EH (cell line): ENCODE measurements at places on chromosomes 1 and 21.

- no peak for DNase-seq
Observed at GRCh38 chr1:168335500-168335899, 54.8 kb downstream of the TBX19 start.

- no peak for DNase-seq
Observed at GRCh38 chr1:58123051-58123450, 423.5 kb downstream of the OMA1 start.

GRCh38 chr1:54325284-54325683 is 80.9 kb downstream of the SSBP3 start:
- no peak for DNase-seq

DNA sequence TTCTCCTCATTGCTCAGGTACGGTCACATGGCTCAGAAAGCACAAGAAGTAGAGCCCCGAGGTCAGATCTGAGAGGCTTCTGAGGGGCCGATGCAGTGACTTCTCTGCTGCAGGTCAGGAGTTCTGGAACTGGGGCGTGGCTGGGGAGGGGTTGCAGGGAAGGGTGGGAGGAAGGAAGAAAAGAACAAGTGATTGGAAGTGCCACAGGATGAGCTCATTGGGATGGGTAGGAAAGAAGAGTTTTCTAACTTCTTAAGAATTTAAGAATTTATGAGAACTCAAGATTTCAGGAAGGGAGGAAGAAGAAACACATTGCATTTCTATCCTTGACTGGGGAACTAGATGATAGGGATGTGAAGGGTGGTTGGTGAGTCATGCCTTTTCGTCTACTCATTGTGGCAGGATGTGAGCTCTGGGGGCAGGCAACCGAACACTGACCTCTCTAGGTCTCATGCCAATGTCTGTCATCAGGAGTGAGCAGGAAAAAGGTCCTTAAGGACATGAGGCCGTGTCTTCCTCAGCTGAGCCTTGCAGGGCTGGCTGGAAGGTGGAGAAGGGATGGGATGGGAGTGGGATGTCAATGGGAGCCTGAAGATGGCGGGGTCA is 497 bp downstream of the FCRLB start:
- peak; percentile 99 for DNase-seq

GRCh38 chr1:19639999-19640362 is 4.1 kb upstream of the NBL1 start:
- no peak for DNase-seq

GRCh38 chr1:110058591-110058990 is 11.9 kb downstream of the ALX3 start:
- no peak for DNase-seq

DNA sequence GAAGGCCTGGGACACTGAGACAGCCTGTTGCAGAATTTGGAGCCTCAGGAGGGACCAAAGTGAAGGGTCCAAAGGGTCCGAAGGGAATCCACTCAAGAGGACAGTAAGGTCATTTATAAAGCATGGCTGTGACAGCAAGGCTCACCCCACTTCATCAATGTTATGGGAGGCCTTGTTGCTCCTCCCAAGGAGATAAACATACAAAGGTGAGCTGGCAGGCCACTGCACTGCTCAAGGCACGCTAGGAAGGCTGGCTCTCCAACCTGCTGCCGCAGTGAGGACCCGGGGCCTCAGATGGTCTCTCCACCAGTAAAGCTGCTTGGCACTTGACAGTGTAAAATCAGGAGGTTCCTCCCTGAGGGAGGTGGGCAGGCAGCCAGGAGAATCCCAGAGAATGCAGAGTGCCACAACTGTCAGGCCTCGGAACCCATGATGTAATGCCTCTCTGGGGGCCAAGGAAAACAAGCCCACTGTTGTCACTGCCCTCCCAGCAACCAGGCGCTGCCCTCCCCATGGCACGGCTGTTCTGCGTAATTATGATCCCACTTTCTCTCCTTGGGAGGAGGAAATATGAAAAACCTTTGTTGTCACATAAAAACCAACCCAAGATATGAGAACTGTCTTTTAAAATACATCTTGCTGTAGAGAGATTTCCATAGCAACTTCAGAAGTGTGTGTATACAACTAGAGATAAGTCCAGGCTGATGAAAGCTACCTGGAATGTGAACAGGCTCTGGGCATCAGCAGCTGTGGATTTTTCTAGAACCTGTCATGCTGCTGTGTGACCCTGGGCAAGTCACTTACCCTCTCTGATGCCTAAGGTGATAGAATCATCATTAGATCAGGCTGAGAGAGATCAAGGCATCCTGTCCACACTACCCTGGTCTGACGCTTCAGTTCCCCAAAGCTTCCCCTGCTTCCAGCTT is 102.5 kb downstream of the KCNN3 start:
- DNase-seq: peak; percentile 13

DNA sequence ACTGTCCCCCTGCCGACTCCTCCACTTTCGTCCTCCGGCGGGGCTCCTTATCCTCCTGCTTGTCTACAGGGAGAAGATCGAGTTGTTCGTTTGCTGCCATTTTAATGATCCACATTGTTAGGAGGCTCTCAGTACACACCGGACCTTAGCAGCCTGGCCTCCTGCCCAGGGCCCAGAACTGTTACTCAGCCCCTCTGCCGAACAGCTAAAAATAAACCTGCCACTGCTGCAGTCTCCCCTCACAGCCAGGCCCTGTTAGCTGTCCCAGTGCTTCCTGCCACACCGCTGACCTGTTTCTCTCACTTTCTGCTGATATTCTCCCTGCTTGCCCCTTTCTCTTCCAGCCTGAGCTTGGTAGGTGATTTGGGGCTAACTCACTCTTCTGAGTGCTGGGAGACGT is 8.3 kb downstream of the MAPKAPK2 start:
- DNase-seq: peak; percentile 94

DNA sequence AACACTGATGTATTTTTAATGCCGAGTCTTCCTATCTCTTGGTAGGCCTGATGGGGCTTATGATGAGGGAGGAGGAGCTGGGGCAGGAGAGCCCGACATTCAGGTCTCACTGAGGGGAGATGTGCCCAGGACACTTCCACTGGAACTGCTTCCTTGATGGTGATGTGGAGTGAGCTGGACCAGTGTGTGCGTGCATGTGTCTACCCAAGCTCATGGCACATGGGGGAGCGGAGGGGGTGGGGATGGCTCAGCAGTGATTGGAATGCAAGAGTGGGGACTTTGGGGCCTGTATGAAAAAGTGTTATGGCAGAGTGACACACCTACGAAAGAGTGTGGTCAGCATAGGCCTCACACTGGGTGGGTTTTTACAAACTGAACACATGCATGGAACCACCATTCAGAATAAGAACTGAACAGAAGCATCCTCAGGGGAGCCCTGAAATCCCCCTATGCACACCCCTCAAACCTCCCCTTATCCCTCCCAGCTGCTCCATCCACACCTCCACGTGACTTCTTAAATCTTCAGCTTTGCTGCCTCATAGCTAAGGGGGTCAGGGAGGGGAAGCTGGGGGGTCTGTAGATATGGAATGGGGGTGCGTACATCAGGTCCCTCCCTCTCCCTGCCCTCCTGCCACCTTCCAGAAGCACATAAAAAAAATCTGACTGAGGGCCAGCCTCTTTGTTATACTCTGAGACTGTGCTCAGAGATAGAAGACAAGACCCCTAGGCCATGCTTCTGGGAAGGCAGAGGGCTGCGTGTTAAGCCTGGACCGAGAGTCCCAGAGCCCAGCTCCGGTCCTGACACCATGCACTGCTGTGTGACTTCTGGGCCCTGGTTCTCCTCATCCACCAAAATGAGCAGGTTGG is 11.6 kb downstream of the IL6R start:
- no peak for DNase-seq

DNA sequence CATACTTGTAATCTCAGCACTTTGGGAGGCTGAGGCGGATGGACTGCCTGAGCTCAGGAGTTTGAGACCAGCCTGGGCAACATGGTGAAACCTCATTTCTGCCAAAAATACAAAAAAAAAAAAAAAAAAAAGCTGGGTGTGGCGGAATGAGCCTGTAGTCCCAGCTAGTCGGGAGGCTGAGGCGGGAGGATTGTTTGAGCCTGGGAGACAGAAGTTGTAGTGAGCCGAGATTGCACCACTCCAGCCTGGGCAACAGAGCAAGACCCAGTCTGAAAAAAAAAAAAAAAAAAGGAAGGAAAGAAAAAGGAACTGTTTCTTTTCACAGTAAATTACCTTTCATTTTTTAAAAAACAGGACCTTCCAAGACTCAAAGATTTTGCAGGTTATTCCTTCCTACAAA is 29.5 kb downstream of the LIN9 start:
- DNase-seq: no peak

DNA sequence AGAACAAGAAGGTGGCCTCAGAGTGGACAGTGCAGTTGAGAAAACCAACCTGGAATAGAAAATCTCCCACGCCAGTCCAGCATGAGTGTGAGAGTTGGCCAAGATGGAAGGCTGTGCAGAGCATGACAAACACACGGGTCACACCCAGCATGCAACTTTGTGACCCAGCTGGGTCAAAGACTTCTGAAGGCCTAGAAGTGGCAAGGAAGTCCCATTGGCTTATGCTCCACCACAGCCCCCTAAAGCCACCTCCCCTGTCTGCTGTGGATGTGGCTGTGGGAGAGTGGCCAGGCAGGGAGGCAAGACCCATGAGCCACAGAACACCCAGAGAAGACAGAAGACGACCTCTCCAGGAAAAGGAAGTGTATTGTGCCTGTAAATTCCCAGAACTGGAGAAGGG is 13.6 kb downstream of the BATF3 start:
- no peak for DNase-seq

- no peak for DNase-seq
Observed at GRCh38 chr1:156417401-156418020, 48.5 kb downstream of the RHBG start.

DNA sequence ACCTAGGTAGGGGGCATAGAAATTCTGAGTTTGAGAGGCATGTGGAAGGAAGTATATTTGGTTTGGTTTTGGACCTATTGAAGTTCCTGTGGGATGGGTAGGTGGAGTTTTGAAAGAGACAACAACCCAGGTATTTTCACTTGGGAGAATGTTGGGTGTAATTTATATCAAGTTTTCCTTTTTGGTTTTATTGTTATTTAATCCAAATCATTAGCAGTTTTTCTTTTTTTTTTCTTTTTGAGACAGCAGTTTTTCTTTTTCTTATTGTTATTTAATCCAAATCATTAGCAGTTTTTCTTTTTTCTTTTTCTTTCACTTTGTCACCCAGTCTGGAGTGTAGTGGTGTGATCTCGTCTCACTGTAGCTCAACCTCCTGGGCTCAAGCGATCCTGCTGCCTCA is 30.1 kb downstream of the RNF11 start:
- no peak for DNase-seq

GRCh38 chr1:210233495-210234328 is 1.1 kb downstream of the SERTAD4 start:
- peak; percentile 66 for DNase-seq

DNA sequence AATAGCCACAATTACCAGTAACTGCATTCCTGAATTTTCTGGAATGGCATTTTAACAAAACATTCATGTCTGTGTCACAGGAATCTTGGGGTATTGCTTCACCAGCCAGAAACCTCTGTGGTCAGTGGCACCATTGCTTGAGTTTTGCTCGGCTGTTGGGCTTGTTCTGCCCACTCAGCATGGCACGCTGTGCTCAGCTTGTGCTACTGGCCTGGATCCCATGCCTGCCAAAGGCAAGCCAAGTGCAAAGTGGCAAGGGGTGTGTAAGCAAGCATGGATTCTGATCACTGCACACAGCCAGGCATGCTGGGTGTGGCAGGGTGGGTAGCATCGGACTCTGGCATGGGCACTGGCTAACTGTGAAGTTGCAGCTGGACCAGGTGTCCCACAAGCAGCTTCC is 1150.9 kb downstream of the MRPL39 start:
- DNase-seq: no peak

DNA sequence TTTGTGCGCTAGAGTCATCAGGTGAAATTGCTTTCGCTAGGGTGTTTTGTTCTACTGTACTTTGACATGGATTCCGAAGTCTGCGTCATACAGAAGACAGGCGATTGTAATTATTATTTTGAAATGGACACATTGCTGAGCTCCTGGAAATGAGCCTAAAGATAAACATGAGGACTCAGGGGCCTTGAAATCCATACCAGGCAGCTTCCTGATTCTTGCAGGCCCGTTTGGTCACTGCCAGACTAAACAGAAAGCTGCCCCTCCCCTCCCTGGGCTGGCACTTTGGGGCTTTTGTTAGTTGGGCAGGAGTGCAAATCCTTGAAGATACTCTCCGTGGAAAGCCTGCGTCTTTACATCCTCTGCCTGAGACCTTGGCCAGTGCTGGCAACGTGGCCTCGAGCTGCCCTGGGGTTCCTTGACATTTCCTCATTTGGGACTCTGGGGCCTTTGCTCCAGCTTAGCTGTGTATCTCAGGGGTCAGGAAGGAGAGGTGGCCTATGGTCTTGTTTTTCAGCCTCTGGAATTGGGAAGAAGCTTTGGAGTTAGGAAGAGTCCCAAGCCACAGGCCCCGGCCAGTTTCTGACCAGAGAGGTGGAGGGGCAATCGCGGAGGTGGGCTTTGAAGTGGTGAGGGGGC is 26.9 kb upstream of the KCNE2 start:
- peak; percentile 86 for DNase-seq

DNA sequence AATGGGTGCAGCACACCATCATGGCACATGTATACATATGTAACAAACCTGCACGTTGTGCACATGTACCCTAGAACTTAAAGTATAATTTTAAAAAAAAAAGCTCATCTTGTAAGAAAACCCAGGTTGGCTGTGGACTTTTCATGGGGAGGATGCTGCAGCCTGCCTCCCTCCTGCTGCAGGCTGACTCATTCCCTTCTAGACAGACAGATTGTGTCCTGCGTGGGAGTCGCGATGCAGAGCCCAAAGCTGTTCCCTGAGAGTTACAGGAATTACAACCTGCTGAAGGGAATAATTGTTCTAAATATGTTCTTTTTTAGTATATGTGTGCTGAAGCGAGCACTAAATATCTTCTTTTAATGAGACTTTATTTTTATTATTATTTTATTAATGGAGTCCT is 93.2 kb downstream of the TBX19 start:
- DNase-seq: no peak

DNA sequence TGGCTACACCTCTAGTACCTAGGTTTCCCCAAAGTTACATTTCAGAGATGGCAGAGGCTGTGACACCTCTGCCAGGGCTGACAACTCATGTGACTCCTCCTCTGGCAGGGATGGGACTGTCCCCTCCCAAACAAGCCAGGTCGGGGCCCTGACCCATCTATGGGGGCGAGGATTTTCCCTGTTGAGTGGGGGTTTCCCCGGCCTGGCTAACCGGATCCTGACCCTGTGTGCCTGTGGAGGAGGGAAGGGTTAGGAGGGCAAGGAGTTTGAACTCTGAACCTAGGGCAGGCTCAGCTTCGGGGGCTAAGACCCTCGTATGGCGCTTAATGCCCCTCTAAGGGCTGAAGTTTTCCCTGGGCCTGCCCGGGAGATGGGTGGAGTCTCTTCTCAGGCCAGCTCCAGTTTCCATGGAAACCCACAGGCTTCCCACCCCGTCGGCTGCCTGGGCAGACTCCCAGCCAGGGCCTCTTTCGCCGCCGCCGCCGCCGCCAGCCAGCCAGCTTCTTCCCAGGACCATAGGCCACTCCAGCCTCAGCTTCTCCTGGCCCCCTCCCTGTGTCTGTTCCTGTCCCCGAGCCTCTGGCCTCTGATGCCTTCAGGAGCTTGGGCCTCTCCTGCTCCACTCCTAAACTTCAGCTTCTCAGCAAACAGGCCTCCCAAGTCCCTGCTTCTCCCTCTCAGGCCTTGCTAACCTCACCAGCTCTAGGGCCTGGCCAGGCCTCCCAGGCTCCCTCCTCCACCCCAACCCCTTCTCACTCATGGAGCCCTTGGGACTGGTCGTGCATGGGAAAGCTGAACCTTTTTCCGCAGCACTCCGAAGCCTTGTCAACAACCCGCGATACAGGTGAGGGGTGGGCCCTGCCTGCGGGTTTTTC is at the start of gene BTBD19:
TSS of gene BTBD19 (plus strand) at position 461 of the 875 bp plus-strand sequence. CDS start at position 759, 298 bp downstream.
- DNase-seq: peak; percentile 96

GRCh38 chr21:40070871-40071270 is 203.6 kb downstream of the PCP4 start:
- peak; percentile 1 for DNase-seq

GRCh38 chr1:185412385-185413087 is 95.5 kb upstream of the IVNS1ABP start:
- no peak for DNase-seq
